ENCODE measurements at places on chromosomes 1 and 21.

- DNase-seq = no peak
Measured at GRCh38 chr21:45444385-45444784, 39.4 kb downstream of the COL18A1 start.

GRCh38 chr1:1574721-1575537 is at the start of gene SSU72:
TSS of gene SSU72 (minus strand) at chr1:1574863. CDS start at chr1:1574557, 306 bp downstream.
- DNase-seq = no peak

- DNase-seq = no peak
Measured at GRCh38 chr1:71587961-71588360, 507.1 kb upstream of the ZRANB2 start.

DNA sequence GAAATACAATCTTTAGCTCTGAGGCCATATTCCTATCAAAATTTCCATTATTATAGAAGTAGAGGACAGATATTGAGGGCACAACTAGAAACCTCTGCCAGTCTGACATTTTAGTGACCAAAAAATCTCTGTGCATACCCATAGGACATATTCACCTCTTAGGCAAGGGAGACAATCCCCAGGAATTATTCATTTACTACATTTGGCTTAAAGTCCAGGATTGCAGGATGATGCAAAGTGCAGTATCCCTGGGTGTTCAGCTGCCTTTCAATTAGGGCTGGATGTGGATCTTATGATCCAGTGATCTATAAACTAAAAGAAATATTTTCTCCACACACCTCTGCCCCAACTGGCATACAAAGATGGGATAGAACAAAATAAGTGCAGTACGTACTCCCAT is 50.9 kb downstream of the PTGS2 start:
- DNase-seq = no peak

GRCh38 chr21:31294691-31295090 is 49.4 kb downstream of the TIAM1 start:
- DNase-seq = no peak

DNA sequence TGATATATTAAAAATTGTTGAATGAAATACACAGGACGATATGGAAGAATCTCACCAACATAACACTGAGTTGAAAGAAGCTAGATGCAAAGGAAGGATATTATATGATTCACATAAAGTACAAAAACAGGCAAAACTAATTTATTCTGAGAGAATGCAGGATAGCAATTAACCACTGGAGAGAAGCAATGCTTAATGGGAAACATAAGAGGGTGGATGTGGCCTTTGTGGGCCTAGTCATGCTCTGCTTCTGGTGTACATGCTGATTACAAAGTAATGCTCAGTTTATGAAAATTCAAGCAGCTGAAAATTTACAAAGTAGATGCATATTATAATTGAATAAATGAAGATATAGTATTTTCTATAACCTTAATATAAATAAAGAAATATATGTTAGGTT is 326.4 kb upstream of the ADAMTS5 start:
- DNase-seq = no peak

DNA sequence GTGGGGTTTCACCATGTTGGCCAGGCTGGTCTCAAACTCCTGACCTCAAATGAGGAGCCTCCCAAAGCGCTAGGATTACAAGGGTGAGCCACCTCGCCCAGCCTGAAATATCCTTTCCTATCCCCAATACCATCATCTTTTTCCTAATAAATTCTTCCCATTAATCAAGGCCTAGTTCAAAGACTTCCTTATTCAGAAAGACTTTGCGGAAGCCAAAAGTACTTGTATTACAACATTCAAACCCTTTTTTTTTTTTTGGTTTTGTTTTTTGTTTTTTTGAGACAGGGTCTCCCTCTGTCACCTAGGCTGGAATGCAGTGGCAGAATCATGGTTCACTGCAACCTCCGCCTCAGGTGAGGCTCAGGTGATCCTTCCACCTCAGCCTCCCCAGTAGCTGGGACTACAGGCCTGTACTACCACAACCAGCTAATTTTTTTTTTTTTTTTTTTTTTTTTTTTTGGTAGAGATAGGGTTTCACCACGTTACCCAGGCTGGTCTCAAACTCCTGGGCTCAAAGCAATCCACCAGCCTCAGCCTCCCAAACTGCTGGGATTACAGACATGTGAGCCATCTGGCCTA is 7.6 kb downstream of the SLC19A2 start:
- DNase-seq = no peak

DNA sequence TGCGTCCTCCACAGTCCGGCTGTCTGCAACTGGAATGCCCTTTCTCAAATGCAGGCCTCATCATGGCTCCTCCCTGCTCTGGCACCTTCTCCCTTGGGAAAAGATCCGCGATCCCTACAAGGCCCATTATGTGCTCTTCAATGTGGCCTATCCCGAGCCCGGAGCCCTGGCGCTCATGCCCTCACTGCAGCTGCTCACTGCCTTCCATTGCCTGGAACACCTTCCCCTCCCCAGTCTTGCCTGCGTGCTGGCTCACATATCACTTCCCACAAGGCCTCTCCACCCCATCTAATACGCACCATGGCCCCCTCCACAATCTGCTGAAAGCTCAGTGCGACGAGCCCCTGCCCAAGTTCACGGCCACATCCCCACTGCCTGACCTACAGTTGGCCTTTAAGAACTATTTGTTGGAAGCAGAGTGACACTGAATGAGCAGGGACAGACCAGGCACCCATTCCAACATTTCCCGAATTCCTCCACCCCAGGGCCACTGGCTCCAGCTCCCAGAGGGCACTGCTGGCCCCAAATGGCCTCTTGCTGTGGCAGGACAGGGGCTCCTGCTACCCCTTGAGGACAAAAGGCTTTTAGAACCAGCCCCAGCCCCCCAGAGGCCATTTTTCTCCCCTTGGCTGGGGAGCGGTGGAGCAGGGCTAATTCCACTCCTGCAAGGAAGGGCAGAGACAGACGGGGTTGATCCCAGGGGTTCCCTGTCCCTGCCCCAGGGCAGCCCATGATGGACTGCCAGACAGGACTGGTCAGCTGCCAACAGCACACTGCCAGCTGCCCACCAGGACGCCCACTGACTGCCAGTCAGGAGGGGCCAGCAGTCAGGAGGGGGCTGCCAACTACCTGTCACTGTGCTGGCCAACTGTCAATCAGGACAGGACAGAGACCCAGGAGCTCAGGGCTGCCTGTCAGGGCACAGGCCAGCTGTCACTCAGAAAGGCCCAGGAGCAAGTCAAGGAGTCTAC is 64.8 kb downstream of the DHRS3 start:
- DNase-seq = no peak

DNA sequence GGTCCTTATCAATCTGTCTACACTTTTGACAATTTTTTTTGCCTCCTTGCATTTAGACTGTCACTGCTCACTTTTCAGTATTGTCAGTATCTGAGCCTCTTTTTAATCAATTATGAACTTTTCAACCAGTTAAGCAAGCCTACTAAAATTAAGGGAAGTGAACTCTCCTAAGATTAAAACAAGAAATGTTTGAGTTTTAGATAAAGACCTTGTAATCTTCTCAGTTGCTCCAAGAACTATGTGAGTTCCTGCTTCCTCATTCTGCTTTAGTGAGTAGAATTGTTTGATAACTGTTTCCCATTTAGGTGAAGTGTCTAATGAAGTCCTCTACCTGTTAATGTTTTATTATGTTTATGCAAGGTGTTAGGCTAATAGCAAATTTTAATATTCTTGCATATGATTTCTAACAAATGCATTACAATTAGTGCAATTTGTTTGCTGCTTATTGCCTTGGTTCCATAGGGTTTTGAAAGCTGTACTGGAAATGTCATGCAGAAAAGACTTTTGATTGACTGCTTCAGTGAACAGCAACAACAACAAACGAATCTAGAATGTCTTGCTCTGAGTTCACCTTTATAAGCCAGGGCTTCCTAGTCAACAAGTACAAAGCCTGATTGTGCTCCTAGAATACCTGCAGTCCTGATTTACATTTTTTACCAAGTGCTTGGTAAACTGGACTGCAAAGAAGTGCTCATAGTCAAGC is 40.9 kb downstream of the PLA2G4A start:
- no peak for DNase-seq

- DNase-seq = no peak
Measured at GRCh38 chr1:156319664-156320063, 18.4 kb downstream of the CCT3 start.

DNA sequence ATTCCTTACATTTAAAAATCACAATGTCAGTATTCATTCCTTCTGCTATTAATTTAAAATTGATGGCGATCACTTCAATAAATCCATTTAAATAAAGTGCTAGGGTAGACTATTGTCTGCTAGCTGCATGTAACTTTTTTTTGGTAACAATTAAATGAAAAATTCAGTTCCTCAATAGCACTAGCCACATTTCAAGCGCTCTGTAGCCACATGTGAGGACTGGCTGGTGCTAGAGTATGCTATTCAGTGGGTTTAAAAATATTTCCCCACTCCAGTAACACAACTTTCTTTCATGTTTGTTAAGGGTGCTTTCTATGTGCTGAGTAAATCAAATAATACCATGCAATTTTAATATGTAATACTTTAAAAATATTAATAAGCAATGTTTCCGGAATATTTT is 108.2 kb downstream of the LTN1 start:
- no peak for DNase-seq

DNA sequence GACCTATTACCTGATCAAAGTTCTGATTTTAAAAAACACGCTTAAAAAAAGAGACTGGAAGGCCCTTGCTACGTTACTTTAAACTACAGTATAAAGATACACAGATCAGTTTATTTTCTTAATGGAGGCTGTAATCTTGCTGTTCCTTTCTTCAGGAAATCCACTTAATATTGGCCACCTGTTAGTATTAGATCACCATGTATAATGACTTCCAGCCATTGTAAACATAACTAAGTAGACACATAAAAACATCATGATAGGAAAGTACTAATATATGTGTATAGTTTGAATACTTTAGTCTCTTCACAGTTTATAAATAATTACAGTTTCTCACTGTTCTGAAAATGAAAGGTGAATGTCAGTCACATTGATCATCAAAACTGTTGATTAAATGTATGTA is 68.6 kb downstream of the ADGRL2 start:
- no peak for DNase-seq

- DNase-seq = no peak
Measured at GRCh38 chr1:234500269-234500668, 21.3 kb upstream of the TARBP1 start.

GRCh38 chr1:25472471-25472870 is 41.8 kb downstream of the MACO1 start:
- DNase-seq = no peak

DNA sequence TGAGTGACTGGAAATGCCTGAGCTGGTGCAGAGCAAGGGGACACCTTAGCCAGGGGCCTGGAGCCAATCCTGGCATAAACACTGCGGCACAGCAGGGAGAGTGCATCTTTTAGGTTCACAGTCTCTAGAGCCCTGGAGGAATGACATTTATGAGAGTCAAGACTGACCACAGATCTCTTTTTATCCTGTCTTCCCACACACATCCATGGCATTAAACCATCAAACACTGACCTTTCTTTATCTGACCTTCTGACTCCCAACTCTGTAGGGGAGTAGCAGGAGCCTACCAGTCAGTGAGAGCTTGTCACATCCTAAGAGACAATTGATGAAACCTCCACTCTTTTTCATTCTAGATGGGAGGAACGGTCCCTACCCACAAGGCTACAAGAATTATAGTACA is 7.9 kb downstream of the CD34 start:
- no peak for DNase-seq

GRCh38 chr1:147758379-147759100 is 1.9 kb downstream of the GJA5 start:
- no peak for DNase-seq

DNA sequence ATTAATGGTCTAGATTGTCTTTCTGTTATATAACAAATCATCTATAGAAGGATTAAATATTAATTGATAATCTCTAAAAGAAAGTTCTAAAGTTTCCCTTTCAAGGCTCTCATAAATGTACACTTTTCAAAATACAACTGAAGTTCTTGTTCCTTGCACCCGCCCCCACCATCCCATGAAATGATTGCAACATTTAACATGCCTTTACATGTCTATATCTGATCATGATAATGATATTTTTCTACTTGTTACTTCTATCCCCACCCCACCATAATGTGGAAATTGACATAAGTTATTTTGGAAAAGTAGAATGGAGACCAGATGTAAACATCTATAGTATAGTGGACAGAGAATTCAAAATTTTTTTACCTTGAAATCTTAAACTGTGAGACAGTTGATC is 186.6 kb downstream of the NTNG1 start:
- no peak for DNase-seq

GRCh38 chr1:229199261-229200243 is 71.4 kb upstream of the RAB4A start:
- DNase-seq = no peak

DNA sequence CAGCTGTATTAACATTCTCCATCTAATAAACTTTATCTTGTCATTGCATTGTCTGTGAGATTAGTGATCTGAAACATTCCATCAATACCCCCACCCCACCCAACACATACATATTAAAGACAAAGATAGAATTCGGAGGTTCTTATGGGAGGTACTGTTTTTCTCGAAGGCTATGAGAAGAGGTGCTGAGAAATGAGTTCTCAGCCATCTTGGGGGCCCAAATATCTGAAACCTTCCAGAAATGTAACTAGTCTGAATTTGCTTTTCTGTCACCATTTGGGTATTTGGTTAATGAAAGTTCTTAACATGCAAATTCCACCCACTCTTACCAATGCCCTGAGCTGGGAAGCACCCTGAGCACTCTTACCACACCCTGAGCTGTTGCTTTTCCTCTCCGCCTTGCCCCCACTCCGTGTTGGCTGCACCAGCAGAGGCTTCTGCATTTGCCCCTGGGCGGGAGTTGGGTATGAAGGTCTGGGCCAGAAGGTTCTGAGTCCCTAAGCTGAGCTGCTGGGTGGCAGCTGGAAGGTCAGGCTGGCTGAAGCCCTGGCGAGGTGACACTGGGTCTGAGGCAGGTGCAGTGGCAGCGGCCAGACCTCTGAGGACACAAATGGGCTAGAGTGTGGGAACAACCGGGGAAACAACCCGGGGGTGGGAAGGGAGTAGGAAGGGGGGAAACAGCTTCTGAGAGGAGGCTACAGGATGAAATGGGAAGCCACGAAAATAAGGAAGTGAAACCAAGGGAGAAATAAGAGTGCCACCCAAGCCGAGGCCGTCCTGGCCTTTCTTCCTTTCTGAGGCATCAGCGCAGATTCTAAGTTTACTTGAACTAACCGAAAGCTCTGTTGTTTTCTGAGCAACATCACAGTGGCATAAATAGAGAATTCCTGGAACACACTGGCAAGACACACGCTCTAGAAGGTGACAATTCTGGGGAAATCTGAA is 26.3 kb upstream of the IER5 start:
- no peak for DNase-seq

- no peak for DNase-seq
Measured at GRCh38 chr1:154453161-154453560, 48.0 kb downstream of the IL6R start.

DNA sequence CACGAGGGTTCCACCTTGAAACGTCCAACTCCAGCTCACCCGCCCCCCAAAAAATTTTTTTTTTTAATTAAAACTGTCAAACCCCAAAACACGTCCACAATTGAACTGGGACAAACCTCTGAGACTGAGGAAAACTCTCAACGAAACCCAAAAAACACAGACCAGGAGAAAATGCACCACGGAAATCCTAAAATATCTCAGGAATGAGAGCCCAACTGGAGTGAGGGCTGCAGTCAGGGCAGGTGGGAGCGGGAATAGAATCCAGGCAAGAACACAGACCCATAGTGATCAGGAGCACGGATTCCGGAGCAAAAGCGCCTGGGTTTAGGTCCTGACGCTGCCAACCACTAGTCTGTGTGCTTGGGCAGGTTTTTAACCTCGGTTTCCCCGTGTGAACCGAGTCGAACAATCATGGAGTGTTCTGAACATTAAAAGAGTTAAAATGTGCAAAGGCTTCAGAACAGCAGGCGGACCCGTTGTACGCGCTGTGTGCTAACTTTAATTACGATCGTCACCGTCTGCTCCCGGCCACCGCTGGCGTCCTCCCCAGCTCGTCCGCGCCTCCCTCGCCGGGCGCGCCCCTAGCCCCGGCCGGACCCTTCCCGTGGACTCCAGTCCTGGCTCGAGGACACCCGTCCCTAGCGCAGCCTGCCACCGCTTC is 624 bp downstream of the ARHGAP29 start:
- DNase-seq = no peak
